ENCODE measurements at places on chromosomes 16 and 17. TPM values are rescaled to one million over a fixed set of nuclear protein-coding genes. Genes with fewer than 3 reads are reported as not detected.

- no peak for DNase-seq
Observed at GRCh38 chr16:82061861-82062525, 26.9 kb downstream of the HSD17B2 start.

DNA sequence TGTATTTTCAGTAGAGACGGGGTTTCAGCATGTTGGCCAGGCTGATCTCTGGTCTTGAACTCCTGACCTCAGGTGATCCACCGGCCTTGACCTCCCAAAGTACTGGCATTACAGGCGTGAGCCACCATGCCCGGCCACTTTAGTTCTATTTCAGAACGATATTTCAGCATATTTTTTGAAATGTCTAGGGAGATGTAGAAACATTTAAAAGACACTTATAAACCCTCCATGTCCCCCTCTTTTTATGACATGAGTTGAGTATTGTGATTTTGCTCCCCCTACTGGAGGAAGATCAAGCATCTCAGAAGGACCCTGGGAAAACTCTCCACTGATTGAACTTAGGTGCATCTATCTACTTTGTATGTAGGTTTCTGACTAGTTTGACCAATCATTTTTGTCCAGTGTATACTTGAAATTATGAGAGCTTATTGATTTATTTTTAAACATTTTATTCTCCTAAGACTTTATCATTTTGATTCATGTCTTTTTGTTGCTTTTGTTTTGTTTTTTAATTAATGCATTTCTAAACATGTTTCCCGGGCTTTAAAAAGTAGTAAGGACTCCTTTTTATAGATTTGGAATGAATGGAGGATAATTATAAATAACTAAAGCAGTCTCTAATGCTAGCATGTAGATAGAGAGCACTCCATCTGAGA is 105.1 kb downstream of the CHD9 start:
- peak; percentile 72 for DNase-seq

DNA sequence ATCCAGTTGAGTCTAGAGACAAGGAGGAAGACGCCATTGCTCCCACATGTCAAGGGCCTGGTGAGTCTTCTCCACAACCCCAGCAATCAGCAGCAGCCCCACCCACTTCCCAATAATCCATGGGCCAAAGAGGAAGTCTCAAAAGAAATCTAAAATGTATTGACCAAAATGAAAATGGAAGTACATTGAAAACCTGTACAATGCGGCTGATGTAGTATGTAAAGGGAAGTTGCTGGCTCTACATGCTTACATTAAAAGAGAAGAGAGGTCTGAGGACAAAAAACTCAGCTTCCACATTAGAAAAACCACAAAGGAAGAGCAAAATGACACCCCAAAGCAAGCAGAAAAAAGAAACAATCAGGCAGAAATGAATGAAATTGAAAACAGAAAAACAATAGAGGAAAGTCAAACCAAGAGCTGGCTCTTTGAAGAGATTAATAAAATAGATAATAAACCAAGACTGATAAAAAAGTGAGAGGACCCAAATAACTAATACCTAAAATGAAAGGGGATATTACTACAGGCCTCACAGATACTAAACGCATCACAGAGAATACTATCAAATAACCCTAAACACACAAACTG is 100.6 kb upstream of the METRNL start:
- DNase-seq = peak; percentile 61

KCNJ16 gene
- 0.22 TPM for total RNA-seq
